ENCODE measurements at places on chromosomes 2 and 18.

DNA sequence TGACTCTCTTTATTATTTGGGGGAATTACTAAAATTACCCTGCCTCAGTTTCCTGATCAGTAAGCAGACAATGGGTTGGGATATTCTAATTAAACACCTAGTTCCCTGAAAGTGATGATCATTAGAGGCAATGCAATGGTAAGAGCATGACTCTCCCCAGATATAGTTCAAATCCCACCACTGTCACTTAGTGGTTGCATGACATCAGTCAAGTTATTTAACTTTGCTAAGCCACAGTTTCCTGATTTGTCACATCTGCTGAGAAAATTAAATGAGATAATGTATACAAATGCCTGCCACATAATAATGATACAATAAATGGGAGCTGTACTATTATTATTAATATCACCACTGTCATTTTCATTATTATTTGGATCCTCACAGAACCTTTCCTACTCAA, 29.9 kb downstream of the ZEB2 start:
- no peaks in the 10 kb centered on the region for H3K4me1 ChIP-seq
- DNase-seq = no peak
- H3K27me3 ChIP-seq = no peaks in the 10 kb centered on the region
- no peak overlapping the region for H3K27ac ChIP-seq
- H3K36me3 ChIP-seq = peaks cover 14% of the 10 kb centered on the region

- no peak overlapping the region for H3K27ac ChIP-seq
- no peak overlapping the region for H3K4me3 ChIP-seq
- DNase-seq = no peak
Measured at GRCh38 chr18:39208729-39209128, 1643.1 kb upstream of the CELF4 start.

- peaks cover 4% of the 10 kb centered on the region for H3K36me3 ChIP-seq
- no peaks in the 10 kb centered on the region for H3K4me1 ChIP-seq
- no peaks in the 10 kb centered on the region for H3K27me3 ChIP-seq
- no peak overlapping the region for H3K27ac ChIP-seq
- no peak for DNase-seq
Measured at GRCh38 chr2:128562471-128563347, 244.0 kb upstream of the HS6ST1 start.

- no peaks in the 10 kb centered on the region for H3K4me1 ChIP-seq
- H3K27ac ChIP-seq = no peak overlapping the region
- no peaks in the 10 kb centered on the region for H3K36me3 ChIP-seq
- no peak overlapping the region for H3K4me3 ChIP-seq
Measured at GRCh38 chr2:228840743-228841114, 430.4 kb downstream of the PID1 start.

DNA sequence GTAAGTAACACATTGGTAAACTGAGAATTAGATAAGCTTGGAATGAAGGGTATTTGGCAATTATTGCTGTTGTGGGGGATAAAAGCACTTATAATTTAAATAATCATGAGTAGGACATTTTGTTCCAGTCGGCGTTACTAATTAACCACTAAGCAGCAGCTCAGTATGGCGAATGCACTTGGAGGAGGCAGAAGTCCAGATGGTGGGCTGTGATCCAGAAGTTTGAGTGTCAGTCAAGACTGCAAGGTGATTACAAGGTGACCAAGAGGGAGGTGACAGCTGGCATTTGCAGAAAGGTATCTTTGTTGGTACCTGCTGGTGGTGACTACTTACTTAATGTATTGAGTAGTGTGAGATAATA, 643.6 kb upstream of the FAM98A start:
- H3K4me1 ChIP-seq = no peaks in the 10 kb centered on the region
- no peaks in the 10 kb centered on the region for H3K36me3 ChIP-seq
- H3K27ac ChIP-seq = no peak overlapping the region
- DNase-seq = no peak
- H3K27me3 ChIP-seq = no peaks in the 10 kb centered on the region

GRCh38 chr2:180519276-180519675, 461.1 kb upstream of the UBE2E3 start:
- peak; percentile 73 for DNase-seq
- H3K4me1 ChIP-seq = peaks cover 22% of the 10 kb centered on the region
- no peaks in the 10 kb centered on the region for H3K36me3 ChIP-seq

GRCh38 chr18:64693766-64694165, 544.9 kb upstream of the LINC00305 start:
- DNase-seq = no peak
- H3K27ac ChIP-seq = no peak overlapping the region
- H3K4me1 ChIP-seq = no peaks in the 10 kb centered on the region
- H3K36me3 ChIP-seq = no peaks in the 10 kb centered on the region
- no peak overlapping the region for H3K4me3 ChIP-seq

GRCh38 chr2:208906330-208906729, 499.7 kb downstream of the PTH2R start:
- no peak overlapping the region for H3K27ac ChIP-seq
- DNase-seq = no peak
- H3K4me1 ChIP-seq = no peaks in the 10 kb centered on the region
- H3K27me3 ChIP-seq = no peaks in the 10 kb centered on the region
- no peak overlapping the region for H3K4me3 ChIP-seq
- H3K36me3 ChIP-seq = no peaks in the 10 kb centered on the region

DNA sequence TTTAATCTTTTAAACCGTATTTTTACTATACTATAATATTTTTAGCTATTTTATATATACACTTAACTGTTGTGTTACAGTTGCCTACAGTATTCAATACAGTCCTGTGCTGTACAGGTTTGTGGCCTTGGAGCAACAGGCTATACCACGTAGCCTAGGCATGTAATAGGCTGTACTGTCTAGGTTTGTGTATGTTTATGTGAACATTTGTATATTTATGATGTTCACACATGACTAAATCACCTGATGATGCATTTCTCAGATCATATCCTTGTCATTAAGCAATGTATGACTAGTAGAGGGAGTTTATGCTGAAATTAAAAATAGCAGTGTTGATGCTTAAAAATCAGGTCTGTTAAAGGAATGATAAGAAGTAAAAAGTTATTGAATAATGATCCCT, 92.3 kb upstream of the RANBP2 start:
- H3K27ac ChIP-seq = no peak overlapping the region
- no peak overlapping the region for H3K4me3 ChIP-seq
- peaks cover 20% of the 10 kb centered on the region for H3K4me1 ChIP-seq
- H3K36me3 ChIP-seq = no peaks in the 10 kb centered on the region
- DNase-seq = no peak
- no peaks in the 10 kb centered on the region for H3K27me3 ChIP-seq
